ENCODE measurements at places on chromosomes 11 and 22.

- DNase-seq: no peak
Measured at GRCh38 chr11:106853850-106854401, 164.3 kb downstream of the GUCY1A2 start.

DNA sequence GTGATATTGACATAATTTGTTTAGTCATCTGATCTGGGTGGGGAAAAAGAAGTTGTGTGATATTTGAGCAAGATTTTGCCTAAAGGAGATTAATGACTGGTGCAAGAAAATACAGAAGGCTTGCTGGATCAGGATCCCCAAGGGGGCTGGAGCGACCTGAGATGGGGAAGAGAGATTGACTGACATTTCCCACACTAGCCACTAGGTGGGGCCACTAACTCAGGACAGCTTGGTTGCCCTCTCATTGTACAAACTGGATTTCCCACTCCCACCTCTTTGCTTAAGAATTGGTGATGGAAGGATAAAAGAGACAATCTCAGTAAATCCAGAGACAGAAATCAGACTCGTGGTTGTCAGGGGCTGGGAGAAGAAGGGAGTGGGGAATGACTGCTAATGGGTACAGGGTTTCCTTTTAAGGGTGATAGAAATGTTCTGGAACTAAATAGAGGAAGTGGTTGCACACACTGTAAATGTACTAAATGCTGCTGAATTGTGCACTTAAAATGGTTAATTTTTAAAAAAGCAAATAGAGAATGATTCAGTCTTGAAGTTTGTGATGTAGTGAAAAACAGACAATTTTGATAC is 50.7 kb downstream of the CTTN start:
- no peak for DNase-seq

DNA sequence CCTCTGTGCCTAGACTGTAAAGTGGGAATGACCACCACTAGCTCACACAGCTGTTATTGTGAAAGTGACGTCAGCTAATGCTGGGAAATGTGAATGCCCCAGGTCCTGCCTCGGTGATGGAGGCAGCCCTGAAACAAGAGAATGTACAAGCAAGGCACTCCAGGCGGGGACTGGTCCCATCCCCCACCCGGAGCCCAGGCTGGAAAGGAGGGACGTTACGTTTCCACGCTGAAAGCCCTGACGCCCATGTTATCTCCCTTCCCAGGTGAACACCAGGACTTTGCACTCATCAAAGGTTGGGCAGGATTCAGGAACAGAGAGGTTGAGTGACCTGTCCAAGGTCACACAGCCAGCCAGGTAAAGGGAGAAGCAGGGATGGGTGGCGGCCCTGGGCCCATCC is 784 bp downstream of the SULT4A1 start:
- DNase-seq: no peak

GRCh38 chr11:102405501-102405900 is 47.1 kb downstream of the TMEM123 start:
- no peak for DNase-seq

DNA sequence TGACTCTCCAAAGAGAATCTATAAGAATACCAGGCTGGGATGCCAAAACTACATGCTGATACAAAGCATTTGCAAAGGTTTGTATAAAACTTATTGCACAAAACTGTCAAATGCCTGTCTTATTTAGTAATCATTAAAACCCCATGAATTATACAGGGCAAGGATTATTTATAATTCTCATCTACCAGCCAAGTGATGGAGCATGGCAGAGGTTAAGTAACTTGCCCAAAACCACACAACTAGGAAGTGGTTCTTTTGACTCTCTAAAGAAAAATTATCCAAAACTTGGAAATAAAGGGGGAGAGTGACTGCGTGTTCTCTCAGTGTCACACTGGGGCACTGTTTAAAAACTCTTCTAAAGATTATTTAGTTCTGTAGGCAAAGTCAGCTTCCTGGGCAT is 17.4 kb upstream of the CLMP start:
- no peak for DNase-seq

DNA sequence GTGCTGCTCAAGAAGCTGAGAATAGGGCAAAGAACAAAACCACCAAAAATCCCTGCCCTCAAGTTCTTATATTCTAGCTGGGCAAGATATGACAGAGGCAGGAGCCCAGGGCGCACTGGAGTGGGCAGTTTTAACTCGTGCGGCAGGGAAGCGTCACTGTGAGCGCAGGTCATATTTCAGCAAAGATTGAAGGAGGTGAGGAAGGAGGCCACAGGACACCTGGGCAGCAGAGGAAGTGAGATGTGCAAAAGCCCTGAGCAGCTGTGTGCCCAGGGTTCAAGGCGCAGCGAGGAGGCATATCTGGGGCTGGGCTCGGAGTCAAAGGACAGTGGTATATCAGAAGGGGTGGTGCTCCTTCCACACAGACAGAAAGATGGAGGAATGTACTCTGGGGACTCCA is 13.5 kb downstream of the KCNC1 start:
- no peak for DNase-seq

DNA sequence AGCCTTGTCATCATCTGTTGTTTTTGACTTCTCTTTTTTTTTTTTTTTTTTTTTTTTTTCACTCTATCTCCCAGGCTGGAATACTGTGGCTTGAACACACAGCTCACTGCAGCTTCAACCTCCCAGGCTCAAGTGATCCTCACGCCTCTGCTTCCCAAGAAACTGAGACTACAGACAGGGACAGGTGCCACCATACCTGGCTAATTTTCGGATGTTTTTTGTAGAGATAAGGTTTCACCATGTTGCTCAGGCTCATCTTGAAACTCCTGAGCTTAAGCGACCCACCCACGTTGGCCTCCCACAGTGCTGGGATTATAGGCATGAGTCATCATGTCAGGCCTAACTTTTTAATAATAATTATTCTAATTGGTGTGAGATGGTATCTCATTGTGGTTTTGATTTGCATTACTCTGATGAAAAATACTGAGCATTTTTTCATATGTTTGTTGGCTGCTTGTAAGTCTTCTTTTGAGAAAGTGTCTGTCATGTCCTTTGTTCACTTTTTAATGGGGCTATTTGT is 51.3 kb upstream of the OR9G4 start:
- no peak for DNase-seq

GRCh38 chr22:36884349-36885158 is 23.7 kb downstream of the NCF4 start:
- DNase-seq: no peak

DNA sequence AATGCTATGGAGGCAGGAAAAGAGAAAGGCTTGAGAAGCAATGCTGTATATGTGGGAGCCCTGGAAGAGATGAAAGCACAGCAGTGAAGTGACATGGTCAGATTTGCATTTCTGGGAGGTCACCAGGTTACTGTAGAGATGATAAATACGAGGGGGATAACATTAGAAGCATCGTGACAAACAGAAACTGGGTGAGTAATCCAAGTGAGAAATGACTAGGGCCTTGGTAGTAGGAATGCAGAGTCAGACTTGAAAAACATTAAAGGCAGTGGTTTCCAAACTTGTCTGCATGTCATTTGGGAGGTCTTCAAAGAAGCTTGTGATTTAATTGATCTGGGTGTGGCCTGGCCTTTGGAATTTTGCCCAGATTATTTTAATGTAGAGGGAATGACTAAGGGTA is 43.9 kb downstream of the CCDC34 start:
- peak; percentile 4 for DNase-seq

GRCh38 chr11:13667245-13667644 is 1.2 kb upstream of the FAR1 start:
- DNase-seq: no peak

DNA sequence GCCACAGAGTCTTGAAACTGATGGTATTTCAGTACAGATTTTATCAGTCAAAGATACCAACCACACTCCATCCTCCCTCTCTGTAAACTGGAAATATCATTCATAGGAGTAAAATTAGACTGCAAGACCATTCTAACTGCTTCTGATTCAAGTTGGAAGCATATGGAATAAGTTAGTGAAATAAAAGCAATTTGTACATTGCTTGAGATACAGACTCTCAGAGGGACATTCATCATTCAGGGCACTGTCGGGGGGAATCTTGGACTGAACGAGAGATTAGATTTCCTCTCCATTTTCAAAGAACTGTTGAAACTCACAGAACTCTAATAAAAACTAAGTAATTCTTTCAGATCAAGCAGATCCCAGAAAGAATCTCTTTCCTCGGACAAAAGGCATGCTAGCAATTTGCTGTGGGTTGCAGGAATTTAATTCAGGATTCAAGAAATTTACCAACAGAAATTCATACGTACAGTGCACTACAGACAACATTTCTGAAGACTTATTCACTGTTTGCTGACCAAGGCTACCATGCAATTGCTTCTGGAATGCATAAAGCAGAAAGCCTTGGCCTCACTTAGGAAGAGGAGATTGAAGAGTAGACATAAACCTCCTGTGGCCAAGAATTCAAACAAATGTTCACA is 34.1 kb downstream of the PAMR1 start:
- no peak for DNase-seq

DNA sequence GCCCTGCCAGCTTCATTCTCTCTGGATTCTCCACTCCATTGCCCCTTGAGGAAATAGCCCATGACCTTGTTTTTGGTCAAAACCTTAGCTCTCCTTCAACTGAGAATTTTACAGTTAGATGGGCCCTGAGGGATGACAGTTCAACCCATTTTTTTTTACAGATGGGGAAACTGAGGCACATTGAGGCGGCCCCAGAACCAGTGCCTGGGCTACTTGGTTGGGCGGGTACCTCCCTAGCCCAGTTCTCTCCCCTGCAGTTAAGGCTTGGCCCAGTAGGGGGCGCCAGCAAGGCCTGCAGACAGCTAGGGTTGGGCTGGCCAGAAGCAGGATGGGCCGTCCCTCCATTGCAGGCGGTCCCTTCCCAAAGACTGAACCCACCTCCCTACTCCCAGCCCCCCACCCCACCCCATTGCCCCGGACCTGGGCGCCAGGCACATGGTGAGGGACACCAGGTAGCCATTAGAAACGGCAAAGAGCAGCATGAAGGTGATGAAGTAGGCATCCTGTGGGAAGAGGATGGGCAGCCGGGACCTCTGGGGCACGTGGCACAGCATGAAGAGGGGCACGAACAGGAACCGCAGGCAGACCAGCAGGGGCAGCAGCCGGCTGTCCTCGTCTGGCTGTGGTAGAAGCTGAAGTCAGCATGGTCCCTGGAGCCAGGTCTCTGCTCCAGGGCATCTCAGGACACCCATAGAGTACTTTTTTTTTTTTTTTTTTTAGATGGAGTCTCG is 7.6 kb downstream of the SLC29A2 start:
- DNase-seq: peak; percentile 78

DNA sequence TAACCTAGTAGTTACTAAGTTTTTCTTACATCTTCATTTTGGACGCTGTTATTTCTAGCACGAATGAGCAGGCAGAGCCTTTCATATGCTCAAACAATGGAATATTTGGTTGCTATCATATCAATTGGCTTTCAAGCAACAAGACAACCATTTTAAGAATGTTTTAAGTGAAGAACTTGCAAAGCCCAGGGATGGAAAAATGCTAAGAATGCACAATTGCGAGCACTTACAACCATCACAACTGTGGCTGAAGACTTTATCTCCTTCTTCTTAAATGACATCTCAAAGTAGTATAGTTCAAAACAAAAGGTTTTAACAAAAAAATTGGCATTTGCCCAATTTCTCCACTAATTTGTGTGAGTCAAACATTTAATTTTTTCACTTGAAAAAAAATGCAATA is 8.3 kb upstream of the MMP1 start:
- no peak for DNase-seq

GRCh38 chr11:126327281-126328000 is 23.6 kb downstream of the DCPS start:
- no peak for DNase-seq
